ENCODE measurements at places on chromosomes 6 and 20.

DNA sequence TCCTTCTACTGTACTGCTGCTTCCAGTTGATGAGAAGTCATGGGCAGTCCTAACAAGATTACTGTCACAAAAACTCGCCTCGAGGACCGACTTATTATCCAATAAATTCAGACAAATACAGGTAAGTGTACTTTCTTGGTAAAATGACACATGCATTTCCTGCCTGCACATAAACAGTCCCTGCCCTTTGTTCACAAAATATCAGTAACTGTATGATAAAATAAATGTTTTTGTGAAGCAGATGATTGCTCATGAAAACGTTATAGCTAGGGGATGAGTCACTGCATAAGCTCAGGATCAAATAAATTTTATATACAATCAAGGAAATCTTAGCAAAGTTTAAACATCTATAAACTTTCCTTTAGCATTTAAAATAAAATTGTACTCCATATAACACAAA lies 164.5 kb upstream of the RIPOR2 start:
- no peak for DNase-seq

DNA sequence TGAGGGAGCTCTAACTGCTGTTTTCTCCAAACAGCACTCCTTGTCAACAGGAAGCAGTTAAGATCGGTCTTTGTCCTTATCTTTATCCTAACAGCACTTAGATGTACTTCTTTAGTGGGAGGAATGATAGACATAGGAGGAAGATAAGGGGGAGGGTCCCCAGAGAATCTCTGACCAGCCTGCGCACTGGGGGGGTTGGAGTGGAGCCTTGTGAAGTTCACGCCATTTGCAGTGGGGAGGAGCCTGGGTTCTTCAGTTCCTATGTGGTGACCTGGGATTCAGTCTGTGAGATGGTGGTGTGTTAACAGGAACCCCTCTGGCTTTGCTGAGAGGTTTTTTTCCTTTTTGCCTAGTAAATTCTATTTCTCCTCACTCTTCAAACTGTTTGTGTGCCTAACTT lies 18.1 kb upstream of the ASCC3 start:
- no peak for DNase-seq

DNA sequence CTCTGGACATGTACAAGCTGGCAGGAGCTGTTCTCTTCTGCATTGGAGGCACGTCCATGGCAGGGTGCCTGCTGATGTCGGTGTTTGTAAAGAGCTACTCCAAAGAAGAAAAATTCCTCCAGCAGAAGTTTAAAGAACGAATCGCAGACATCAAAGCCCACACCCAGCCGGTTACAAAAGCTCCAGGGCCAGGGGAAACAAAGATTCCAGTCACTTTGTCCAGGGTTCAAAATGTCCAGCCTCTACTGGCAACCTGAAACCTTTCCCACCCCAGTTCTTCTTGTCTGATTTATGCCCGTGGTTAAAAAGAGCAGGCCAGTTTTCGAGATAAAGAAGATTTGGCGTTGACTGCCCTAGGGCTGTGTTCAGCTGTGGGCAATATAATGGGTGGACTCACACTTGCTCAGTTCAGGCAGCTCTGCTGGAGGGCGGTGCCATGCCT lies 19.7 kb downstream of the NRSN1 start:
- no peak for DNase-seq

DNA sequence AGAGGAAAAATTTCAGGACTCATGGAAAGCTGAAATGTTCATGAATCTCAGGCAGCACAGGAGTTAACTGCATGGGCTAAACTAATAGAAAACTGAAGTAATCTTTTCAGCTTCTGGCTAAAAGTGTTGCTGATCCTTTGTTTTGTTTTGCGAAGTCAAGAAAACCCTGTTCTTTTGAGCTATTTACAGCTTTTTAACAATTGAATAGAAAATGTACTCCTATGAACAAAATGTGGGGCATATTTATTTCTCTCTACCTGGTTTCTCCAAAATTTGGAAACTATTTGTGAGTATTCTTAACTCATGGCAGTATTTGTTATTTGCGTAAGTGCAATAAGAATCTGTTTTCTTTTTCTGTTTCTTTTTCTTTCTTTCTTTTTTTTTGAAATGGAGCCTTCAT lies 818.8 kb upstream of the CITED2 start:
- no peak for DNase-seq

DNA sequence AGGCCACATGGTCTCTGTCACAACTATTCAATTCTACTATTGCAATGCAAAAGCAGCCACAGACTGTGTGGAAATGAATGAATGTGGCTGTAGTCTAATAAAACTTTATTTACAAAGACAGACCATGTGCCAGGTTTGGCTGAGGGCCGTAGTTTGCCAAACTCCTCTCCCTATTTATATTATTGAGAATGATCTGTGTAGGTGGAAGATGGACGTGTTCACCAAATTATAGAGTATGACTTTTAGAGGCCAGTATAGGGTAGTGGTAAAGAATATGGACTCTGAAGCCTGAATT lies 125.7 kb upstream of the MYLIP start:
- no peak for DNase-seq

DNA sequence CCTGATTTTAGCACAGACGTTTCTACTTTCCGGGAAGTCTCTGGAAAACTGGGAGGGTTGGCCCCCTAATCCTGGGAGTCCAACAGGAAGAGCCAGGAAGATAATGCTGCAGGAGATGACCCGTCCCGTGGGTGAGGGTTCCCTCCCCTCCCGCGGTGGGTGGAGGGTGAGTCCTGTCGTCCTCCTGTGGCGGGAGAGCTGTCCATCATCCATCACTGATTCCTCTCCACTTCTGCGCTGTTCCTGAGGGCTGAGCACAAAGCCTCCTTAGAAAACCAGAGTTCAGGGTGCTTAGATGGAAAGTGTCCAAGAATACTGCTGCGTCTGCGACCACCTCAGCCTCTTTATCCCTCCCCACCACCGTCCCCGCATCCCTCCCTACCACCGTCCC lies 6.1 kb upstream of the CCR6 start:
- no peak for DNase-seq

- no peak for DNase-seq
Observed at GRCh38 chr6:57029213-57029612, 17.3 kb upstream of the KIAA1586 start.

- no peak for DNase-seq
Observed at GRCh38 chr6:137678451-137678850, 184.3 kb upstream of the OLIG3 start.

GRCh38 chr6:141105481-141105880 lies 1027.2 kb upstream of the GJE1 start:
- DNase-seq: no peak

DNA sequence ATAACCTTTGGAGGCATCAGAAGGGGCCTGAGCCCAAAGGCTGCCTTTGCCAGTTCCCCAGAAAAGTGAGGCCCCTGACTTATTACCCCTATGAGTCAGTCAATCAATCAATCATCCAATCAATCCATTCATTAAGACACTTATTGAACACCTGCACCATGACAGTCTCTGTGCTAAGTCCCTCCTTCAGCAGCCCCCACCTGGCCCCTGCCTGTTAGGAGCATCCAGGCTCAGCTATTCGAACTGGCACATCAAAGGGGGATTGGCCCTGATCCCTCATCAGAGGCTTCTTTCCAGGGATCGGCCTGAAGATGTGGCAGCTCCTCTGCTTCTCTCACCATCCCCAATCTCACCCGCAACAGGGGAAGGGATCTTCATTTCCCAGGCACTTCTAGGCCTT lies 27.7 kb upstream of the VEGFA start:
- DNase-seq: no peak

DNA sequence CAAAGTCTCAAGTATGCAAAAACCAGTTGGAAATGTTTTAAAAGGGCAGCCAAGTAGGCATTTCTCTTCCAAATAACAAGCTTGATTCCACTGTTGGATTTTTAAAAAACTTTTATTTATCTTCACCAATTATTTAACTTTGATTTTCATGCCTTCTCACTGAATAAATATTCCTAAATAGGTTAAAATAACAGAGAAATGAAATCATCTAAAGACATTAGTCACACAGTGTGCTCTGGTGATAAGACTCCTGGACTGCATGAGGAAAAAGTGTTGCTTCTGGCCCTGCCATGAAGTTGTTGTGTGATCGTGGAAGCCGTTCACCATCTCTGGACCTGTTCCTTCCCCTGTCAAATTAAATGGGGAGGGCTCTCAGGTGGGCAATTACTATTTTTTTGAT lies 33.8 kb upstream of the IGF2R start:
- DNase-seq: no peak

- DNase-seq: no peak
Observed at GRCh38 chr20:48818481-48818987, 9.3 kb downstream of the PREX1 start.

GRCh38 chr20:3786126-3786484 lies 435 bp downstream of the CENPB start:
- no peak for DNase-seq

DNA sequence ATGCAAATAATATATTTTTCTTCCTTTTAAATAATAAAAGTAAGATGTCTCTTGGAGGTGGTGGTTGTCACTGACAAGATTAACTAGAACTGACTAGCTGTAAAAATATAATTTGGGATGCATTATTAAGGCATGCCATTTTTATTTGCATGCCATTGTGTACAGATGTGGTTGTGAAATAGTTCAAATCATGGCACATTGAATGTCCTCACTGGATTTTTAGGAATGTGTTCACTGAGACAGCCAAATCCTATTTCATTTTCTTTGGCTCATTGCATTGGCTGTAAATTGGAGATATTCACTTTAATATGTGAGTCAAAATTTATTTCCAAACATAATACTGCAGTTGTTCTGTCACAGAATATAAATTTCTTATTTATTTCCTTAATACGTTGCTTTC lies 62.3 kb downstream of the ESR1 start:
- DNase-seq: no peak

DNA sequence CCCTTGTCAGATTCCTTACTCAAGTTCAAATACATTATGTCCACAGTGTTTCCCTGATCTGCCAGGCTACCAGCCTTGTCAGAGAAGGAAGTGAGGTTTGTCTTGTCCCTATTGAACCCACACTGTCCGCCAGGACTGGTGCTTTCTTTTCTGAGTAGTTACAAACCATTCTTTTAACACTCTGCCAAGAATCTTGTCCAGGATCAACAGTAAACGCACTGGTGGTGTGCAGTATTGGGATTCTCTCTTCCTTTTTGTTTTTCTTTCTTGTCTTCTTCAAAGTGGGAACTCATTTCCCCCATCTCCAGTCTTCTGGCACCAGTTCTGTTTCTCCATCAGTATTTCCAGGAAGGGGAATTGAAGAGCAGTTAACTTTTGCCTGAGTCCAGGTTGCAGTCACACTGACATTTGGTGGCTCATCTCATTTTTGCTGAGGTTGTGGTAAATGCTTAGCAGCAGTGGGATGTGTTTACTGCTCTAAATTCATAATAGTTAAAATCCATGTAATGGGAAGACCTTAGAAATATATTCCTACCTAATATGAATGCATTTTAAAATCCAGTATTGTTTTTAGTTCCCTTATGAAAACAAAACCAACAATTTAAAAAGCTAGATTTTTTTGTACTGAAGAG lies 295.3 kb downstream of the PRL start:
- DNase-seq: no peak

- no peak for DNase-seq
Observed at GRCh38 chr20:54344832-54345231, 130.6 kb upstream of the DOK5 start.

- peak; percentile 76 for DNase-seq
Observed at GRCh38 chr6:20933057-20933788, 399.0 kb downstream of the CDKAL1 start.

DNA sequence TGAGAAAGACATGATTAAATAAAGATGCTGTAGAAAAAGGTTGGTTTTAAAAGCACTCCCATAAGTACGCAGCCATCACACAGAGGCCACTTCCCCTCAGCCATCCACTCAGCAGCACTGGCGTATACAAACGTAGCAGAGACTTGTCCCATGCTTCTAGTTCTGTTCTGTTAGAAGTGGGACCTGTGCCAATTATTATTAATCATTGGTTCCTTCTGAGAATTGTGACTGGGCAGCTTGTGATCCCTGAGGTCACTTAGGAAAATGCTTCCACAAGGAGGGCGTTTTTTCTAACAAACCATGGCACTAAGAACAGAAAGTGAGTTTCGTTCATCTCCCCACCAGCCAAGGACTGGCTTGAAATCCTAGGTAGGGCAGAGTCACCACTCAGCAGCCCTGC lies 53.9 kb downstream of the FAM120B start:
- DNase-seq: no peak

DNA sequence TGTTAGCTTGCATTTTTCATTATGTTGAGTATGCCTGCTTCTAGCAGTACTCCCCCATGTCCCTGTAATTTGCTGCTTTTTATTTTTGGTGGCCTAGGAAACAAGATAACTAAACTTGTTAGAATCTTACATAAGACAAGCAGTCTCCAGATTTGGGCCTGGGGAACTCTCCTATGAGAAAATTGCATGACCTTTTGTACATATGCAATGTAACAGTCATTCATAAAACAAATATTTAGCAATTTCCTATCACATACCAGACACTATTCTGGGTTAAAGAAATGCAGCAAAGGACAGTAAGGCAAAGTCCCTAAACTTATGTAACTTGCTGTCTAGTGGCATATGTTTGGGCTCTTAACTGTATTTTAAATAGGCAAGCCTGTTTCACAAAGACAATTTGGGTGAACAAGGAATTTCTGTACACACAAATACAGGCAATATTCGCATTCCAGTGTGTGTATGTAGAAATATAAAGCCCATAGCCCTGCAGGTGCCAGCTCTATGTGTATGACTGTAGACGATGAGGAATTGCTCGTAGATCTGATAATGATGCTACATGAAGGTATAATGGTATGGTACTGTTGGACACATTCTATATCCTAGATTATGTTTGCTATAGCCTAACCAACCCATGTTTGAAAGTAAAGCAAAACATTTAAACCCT lies 305.2 kb upstream of the CITED2 start:
- no peak for DNase-seq

GRCh38 chr6:25971187-25971821 lies 8.7 kb downstream of the TRIM38 start:
- no peak for DNase-seq

GRCh38 chr20:62770111-62770910 lies 26.0 kb upstream of the MRGBP start:
- no peak for DNase-seq

DNA sequence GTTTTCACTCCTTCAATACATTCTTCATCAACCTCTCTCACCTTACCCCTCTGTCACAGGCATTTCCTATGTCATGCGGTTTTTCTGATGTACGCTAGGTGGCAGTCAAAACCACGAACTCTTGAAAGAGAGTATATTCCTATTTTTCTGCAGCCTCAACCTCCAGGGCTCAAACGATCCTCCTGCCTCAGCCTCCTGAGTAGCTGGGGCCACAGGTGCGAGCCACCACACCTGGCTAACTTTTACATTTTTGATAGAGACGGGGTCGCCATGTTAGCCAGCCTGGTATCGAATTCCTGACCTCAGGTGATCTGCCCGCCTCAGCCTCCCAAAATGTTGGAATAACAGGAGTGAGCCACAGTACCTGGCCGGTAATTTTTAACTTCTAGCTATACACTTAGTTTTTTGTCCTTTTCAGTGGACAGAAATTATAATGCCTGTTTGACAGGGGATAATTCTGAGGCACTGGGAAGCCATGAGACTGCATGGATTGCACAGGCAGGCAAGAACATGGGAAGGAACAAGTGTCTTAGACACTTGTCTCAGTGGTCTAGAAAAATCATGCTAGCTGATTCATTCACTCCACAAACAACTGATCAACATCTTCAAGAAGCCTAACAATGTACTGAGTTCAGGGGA lies 22.5 kb upstream of the HFE start:
- peak; percentile 72 for DNase-seq

GRCh38 chr6:49515485-49516146 lies 15.9 kb downstream of the GLYATL3 start:
- no peak for DNase-seq
